ENCODE measurements at places on chromosomes 6 and 20.
A peak's percentile ranks its signal among the peaks of the same experiment; 100 is the strongest.

DNA sequence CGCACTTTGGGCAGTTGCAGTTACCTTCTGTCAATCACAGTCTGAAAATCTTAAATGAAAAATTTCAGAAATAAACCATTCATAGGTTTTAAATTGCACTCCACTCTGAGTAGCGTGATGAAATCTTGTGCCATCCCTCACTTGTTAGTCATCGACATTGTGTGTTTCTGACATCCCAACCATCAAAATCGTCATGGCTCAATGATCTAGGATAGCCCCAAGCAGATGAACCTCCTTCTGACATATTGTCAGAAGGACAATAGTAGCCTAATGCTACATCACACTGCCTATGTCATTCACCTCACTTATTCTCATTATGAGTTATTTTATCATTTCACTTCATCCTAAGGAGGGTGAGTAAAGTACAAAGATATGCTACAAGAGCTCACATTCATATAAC lies 284.8 kb downstream of the PTPRK start:
- no peak for DNase-seq

- no peak for DNase-seq
These were observed 13.5 kb upstream of the CD2AP start for GRCh38 chr6:47464052-47464451.

GRCh38 chr20:16580620-16581019 lies 7.4 kb upstream of the KIF16B start:
- no peak for DNase-seq

GRCh38 chr6:47718571-47718970 lies 20.2 kb downstream of the ADGRF4 start:
- no peak for DNase-seq

GRCh38 chr6:167552961-167553735 lies 228.3 kb downstream of the TTLL2 start:
- DNase-seq: no peak

- no peak for DNase-seq
These were observed 30.0 kb upstream of the UST start for GRCh38 chr6:148716811-148717210.

GRCh38 chr20:50292591-50293283 lies 102.1 kb downstream of the CEBPB start:
- DNase-seq: no peak

- no peak for DNase-seq
These were observed 13.6 kb downstream of the LRRC73 start for GRCh38 chr6:43496370-43497128.

DNA sequence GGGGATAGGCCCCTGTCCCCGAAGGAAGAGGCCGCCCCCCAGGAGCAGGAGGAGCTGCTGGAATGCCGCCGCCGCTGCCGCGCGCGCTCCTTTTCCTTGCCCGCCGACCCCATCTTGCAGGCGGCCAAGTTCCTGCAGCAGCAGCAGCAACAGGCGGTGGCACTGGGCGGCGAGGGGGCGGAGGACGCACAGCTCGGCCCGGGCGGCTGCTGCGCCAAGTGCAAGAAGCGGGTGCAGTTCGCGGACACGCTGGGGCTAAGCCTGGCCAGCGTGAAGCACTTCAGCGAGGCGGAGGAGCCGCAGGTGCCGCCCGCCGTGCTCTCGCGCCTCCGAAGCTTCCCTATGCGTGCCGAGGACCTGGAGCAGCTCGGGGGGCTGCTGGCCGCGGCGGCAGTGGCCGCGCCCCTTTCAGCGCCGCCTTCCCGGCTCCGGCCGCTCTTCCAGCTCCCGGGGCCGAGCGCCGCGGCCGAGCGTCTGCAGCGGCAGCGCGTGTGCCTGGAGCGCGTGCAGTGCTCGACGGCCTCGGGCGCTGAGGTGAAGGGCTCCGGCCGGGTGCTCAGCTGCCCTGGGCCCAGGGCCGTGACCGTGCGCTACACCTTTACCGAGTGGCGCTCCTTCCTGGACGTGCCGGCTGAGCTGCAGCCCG lies 630 bp downstream of the PPP1R3G start:
- DNase-seq: no peak

GRCh38 chr20:47708140-47708807 lies 77.0 kb downstream of the SULF2 start:
- no peak for DNase-seq

GRCh38 chr6:82484737-82485626 lies 121.4 kb downstream of the TPBG start:
- no peak for DNase-seq

GRCh38 chr6:26031151-26031594 lies 56.1 kb upstream of the HFE start:
- no peak for DNase-seq

DNA sequence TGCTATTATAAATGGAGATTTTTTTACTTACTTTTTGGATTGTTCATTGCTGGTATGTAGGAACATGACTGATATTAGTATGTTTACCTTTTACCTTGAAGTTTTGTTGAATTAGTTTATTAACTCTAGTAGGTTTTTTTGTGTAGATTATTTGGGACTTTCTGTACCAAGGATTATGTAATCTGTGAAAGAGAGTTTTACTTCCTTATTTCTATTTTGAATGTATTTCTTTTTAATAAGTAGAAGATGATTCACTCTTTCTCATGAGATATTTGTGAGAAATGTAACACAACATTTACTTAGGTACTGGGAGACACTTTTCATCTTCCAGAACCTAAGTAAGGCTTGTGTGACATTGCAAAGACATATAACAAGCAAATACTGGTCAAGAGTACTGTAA lies 473.9 kb upstream of the HS3ST5 start:
- no peak for DNase-seq

GRCh38 chr20:46279103-46279502 lies 29.2 kb downstream of the CDH22 start:
- no peak for DNase-seq

DNA sequence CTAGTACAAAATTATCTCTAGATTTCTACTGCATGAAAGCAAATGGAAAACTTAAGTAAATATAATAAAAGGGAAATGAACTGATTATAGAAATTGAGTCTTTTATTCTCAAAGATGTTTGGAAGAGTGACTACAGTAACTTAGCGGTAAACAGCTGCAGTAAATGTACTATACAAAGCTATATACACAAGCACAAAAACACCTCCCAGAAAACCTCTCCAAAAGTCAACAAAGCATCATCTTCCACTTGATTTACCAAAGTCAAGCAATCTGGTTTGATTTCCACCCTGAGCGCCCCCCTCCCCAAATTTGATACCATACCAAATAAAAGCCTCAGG lies 142.1 kb upstream of the SHLD1 start:
- no peak for DNase-seq

GRCh38 chr20:57301026-57301425 lies 28.6 kb upstream of the SPO11 start:
- DNase-seq: no peak

- DNase-seq: no peak
These were observed 9.2 kb downstream of the SLC35A1 start for GRCh38 chr6:87481931-87482330.

GRCh38 chr20:60008130-60008808 lies 50.0 kb downstream of the CDH26 start:
- DNase-seq: no peak

DNA sequence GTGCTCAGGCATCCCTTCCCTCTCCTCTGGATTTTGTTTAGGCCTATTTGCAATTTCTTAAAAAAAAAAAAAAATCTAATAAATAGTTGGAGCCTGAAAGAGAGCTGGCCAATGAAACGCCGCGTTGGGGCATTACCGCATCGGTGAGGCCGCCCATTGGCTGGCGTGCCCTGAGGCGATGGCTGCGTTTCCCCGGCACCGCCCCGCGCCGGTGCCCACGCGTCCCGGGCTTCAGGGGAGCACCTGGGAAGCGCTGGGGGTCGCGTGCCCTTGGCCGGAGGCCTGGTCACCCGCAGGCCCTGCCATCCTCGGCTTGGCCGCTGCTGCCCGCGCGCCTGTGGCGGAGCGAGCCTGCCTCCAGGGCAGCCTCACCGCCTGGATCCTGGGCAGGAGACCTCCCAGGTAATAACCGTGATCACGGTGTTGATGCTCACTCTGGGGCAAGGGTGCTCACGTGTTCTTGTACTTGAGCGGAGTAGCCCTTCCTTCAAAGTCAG lies 155.4 kb downstream of the NRN1 start:
- peak; percentile 71 for DNase-seq

DNA sequence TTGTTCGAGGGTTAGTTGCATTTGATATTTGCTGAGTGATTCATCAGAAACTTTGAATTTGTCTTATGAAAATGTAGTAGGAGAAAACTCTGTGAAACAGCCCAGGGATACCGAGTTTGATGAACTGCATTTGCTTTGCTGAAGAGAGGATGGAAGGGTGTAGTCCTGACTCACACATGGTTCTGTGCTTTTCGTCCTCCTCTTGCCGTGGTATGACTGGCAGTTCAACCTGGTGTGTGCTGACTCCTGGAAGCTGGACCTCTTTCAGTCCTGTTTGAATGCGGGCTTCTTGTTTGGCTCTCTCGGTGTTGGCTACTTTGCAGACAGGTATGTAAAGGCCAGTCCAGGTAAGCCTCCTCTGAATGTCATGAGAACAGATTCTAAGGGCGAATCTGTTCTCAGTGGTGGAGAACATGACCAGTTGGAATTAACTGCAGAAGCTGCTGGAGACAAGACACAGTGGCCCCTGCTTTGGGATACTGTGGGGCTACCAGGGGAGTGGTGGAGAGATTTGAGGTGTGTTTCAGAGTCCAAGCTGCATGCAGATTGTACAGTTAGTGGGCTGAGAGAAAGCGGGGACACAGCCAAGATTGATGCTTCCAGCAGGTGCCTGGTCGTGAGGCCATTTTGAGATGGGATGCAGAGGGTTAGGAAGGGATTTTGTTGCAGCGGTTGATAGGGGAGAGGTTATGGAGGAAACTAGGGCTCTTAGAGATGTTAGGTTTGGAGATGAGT lies 8.4 kb downstream of the SLC22A1 start:
- no peak for DNase-seq

DNA sequence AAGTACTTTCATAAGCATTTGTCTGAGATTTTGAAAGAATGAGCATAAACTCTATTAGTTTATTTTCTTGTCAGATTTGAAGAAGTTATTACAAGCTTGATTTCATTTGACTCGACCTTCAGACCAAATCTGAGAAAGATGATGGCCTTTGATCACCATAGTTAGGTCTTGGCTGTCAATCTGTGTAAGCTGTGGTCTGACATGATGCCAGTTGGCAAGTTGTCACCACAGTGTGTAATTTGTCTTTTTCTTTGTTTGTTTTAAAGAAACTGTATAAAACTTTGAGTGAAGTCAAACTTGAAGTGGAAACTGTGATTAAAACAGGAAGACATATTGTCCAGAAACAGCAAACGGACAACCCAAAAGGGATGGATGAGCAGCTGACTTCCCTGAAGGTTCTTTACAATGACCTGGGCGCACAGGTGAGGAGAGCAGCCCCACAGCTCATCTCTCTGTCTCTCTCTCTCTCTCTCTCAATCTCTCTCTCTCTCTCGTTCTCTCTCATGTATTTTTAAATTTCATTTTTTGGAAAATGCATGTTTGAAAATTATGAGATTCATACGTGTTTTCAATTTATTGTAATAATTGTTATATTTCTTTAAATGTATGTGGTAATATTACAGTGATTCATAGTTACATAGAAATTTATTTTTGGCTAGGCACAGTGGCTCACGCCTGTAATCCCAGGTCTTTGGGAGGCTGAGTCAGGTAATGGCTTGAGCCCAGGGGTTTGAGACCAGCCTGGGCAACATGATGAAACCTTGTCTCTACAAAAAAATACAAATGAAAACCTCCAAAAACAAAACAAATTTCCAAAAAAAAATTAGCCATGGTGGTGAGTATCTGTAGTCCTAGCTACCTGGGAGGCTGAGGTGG lies 208.1 kb downstream of the UTRN start:
- DNase-seq: no peak

DNA sequence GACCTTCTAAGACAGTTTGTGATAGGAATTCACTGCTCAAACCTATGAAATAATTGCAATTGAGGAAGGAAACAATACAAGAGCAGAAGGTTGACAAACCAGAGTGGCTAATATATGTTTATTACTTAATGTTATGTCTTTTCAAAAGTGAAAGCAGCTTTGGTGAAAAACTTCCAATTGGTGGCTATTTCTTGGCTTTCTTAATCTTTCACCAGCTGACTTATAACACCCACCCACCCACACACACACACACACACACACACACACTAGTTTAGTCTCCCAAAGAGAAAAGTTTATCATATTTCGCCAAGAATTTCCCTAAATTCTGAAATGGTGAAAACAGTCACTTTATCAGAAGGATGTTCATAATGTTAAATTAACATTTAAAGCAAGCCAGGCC lies 583.5 kb downstream of the EYS start:
- no peak for DNase-seq

GRCh38 chr6:20681243-20681684 lies 147.0 kb downstream of the CDKAL1 start:
- no peak for DNase-seq

GRCh38 chr20:40724566-40724965 lies 35.5 kb upstream of the MAFB start:
- no peak for DNase-seq

DNA sequence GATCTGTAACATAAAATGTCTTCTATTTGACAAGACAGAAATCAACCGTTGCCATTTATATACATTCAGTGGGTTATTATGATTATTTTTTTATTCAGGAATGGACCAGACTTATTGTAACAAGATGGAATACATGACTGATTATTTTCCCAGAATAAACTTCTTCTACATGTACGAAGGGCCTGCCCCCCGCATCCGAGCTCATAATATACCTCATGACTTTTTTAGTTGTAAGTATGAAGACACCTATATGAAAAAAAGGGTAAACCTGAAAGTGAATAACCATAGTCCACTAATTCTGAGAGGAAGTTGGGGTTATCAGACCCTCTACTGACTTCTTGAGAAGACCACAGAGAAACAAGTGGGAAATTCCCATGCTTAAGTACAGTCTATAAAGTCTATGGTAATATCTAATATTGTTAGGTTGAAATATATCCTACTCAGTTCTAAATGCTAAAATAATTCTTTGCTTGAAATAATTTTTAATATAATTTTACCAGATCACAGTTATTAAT lies 15.9 kb downstream of the OR2A4 start:
- no peak for DNase-seq

GRCh38 chr6:101747160-101747559 lies 353.7 kb downstream of the GRIK2 start:
- DNase-seq: no peak

GRCh38 chr6:105459864-105460263 lies 57.0 kb upstream of the PREP start:
- DNase-seq: no peak

GRCh38 chr6:162219266-162219665 lies 508.3 kb downstream of the PRKN start:
- no peak for DNase-seq

DNA sequence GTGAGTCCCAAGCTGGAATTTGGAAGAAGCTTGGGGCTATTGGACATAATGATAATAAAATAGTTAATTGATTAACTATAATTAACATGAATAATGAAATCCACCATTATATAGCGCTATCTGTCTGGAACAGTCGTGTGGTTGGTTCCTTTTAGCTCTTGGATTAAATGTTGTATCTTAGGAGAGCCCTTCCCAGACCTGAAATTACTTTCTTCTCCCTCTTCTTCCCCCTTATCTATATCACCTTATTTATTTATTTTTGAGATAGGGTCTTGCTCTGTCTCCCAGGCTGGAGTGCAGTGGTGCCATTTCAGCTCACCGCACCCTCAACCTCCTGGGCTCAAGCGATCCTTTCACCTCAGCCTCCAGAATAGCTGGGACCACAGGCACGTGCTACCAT lies 64.6 kb downstream of the NCOA3 start:
- no peak for DNase-seq

- no peak for DNase-seq
These were observed 36.8 kb downstream of the RSPH3 start for GRCh38 chr6:158963020-158963808.

GRCh38 chr6:52617087-52617486 lies 40.2 kb upstream of the TRAM2 start:
- no peak for DNase-seq

GRCh38 chr20:1215386-1216170 lies 10.3 kb upstream of the RAD21L1 start:
- peak; percentile 17 for DNase-seq
